ENCODE measurements at places on chromosomes 1 and 21. TPM values are rescaled to one million over a fixed set of nuclear protein-coding genes. Genes with fewer than 3 reads are reported as not detected.

DNA sequence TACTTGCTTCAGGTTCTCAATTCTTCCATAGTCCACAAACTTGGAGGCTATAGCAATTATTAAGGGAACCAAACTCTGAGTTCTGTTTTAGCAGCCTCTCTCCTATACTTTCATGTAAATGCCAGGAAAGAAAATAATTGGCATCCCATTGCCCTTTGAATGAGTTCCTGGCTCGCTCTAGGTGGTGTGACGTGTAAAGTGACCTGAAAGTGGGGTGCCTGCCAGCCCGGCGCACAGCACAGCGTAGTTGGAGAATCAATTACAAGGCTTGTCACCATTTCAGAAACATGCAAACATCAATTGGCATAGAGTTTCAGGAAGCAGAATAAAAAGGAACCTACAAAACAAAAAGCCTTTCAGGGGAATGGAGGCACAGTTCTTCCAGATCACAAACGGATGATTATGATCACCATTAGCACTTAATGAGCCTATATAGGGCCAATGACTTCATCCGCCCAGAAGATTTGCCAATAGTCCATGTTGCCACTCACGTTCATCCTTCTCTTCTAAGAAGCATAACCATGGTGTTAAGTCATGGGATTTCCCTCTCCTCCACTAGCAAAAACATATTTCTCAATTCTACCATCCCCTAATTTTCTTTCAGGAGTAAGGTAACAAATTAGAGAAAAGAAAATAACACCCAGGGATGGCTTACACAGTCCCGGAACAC is 354.6 kb upstream of the ADGRL2 start:
- no peak for DNase-seq

DNA sequence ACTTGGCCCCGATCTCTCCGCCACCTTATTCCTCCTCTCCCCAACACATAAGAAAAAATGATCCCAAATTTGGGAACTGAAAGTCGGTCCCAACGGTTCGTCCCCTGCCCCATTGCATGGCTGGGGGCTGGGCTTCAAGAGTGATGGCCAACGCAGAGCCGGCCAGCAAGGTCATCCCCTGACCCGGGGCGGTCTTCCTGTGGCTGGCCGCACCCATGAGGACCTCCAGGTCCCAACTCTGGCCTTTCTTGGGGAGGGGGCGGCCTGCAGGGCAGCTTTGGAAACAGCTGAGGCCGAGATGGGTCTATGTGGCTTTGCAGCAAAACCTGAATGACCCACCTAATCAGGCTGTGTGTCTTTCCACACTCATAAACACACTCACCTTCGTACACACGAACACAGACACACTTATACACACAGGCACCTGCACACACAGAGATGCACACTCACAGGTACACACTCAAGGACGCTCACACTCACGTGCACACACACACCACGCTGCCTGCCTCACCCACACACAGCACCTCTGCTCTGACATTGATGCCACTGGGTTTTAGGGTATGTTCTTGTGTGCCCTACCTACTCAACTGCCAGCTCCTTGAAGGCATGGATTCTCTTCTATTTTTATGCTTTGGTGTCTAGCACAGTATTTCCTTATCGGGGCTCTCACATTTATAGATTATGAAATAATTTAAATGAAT is 562 bp downstream of the DYNLT5 start:
- no peak for DNase-seq

DNA sequence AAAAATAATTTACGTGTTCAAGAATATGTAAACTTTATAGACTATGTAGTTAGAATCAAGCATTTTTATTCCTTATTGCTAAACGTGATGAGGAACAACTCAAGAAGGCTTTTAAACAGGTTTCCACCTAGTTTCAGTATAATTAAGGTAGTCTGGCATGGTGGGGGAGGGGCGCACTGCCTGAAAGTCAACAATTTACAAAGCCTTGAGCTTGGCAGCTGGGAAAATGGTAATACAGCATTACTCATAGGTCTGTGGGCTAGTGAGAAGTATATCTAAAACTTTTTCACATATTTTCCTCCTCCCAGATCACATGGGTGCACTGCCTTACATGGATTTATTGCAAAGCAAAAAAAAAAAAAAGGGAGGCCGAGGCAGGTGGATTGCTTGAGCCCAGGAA is 75.2 kb downstream of the EVI5 start:
- DNase-seq = no peak

DNA sequence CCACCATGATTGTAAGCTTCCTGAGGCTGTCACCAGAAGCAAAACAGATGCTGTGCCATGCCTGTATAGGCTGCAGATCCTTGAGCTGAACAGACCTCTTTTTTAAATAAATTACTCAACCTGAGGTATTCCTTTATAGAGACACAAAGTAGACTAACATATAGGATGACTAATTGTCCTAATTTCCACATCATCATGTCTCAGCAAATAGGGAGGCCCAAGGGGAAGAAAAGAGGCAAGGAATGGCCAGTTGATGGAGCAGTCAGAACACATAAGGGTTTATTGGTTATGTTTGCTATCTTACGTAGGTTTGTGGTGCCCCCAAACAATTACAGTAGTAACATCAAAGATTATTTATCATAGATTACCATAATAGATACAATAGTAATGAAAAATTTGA is 126.2 kb downstream of the RASAL2 start:
- no peak for DNase-seq

- DNase-seq = no peak
These were observed 66.4 kb downstream of the DAB1 start for GRCh38 chr1:57357462-57357861.

DNA sequence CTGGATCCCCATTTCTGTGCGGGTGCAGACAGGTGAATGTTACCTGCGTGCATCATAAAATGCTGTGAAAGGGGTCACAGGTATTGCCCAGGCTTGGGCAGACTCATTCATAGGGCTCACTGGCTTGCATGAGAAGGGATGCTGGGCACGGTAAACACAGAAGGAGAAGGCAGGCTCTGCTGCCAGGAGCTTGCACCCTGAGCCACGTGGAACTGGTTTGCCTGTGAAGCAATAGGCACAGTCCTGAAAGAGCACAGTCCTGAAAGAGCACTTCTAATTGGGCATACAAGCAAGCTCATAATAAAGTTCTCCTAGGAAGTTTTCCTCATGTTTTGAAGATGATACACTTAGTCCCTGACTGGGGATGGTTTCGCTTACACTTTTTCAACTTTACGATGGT is 40.9 kb downstream of the GALNT2 start:
- DNase-seq = no peak

Gene SPRR2F
- total RNA-seq = 2.5 TPM

Gene TOMM40L
- total RNA-seq = 15.0 TPM

Gene MRPL39
- total RNA-seq = 8.8 TPM

Gene TNFSF4
- 0.74 TPM for total RNA-seq

Gene SYNJ1
- total RNA-seq = 22.8 TPM

Measured in vagina (tissue), 2 donors.